GM10248 (cell line): ENCODE measurements at places on chromosomes 11 and 22.

DNA sequence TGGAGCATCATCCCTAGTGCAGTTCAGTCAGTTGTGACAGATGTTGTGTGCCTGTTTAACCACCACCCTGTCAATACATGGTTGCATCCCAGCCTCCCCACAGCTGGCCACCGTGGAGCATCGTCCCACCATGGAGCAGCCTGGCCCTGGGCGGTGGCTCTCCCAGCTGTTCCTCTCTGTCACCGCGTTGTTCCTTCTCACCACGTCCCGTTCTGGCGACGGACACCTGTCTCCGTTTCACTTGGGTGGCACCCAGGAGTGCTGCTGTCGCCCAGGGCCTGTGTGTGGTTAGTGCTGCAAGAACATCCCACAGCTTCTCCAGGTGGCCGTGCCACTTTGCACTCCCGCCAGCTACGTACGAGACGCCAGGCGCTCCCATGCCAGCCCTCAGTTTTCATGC, 26.5 kb downstream of the MUC6 start:
- DNase-seq, result no peak

- no peak for DNase-seq
Observed at GRCh38 chr11:70948855-70949531, 303.4 kb downstream of the SHANK2 start.

DNA sequence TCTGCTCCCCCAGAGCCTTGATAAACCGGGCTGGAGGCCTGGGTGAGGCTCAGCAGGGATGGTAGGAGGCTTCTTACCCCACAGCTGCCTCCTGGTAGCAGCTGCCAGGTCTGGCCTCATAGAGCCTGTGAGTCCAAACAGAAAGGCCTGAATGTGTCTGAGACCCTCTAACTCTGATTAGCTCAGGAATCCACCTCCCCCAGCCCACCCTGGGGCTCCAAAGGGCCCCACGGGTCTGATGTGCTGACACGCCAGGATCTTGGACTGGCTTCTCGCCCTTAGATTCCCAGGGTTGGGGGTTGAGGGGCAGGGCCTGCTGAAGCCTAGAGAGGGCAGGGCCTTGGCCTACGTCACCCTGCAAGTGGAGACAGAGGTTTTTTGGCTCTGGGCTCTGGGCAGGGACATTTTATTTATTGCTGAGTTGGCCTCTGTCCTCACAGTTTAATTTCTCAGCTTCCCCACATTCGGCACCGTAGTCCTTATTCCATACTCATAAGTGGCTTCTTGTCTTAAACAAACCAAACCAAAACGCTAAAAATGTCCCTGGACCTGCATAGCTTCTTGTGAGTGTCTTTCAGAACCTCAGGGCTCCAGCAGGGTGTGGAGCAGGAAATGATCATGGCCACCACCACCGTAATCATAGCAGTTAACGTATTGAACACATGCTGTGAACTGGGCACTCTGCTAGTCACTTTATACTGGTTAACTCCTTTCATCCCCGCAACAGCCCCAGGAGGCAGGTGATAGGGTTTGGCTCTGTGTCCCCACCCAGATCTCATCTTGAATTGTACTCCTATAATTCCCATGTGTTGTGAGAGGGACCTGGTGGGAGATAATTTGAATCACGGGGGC, 25.1 kb downstream of the KIAA1671 start:
- no peak for DNase-seq

- no peak for DNase-seq
Observed at GRCh38 chr22:35131525-35132000, 65.6 kb downstream of the ISX start.

- DNase-seq, result no peak
Observed at GRCh38 chr11:24082241-24082640, 414.6 kb upstream of the LUZP2 start.

DNA sequence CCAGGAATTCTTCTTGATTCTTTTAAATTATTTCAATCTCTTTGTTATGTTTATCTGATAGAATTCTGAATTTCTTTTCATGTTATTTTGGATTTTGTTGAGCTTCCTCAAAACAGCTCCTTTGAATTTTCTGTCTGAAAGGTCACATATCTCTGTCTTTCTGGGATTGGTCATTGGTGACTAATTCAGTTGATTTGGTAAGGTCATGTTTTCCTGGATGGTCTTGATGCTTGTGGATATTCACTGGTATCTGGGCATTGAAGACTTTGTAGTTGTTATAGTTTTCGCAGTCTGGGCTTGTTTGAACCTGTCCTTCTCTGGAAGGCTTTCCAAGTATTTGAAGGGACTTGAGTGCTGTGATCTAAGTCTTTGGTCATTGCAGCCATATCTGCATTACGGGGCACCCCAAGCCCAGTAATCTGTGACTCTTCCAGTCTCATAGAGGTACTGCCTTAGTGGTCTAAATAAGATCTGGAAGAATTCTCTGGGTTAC, 18.9 kb upstream of the INSC start:
- no peak for DNase-seq

DNA sequence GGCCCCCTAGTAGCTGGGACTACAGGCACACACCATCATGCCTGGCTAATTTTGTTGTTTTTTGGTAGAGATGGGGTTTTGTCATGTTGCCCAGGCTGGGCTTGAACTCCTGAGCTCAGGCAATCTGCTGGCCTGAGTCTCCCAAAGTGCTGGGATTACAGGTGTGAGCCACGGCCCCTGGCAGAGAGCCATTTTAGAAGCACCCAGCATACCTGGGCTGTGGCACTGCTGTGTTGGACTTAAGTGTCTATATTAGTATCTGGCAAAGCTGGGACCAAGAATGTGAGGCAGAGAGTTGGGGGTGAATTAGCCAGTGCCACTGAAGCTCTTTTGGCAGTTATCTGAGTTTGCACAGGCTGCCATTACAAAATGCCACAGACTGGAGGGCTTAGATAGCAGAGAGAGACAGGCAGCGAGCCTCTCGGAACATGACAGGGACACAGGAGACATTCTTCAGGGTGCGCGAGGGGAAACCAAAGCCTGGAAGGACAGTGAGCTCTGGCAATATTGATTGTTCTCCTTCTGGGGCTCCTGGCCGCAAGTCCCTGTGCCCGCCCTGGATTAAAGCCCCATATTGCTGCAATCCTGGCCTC, 87.7 kb upstream of the ALX4 start:
- DNase-seq, result no peak

GRCh38 chr11:8281266-8281665, 17.6 kb upstream of the LMO1 start:
- DNase-seq, result no peak

DNA sequence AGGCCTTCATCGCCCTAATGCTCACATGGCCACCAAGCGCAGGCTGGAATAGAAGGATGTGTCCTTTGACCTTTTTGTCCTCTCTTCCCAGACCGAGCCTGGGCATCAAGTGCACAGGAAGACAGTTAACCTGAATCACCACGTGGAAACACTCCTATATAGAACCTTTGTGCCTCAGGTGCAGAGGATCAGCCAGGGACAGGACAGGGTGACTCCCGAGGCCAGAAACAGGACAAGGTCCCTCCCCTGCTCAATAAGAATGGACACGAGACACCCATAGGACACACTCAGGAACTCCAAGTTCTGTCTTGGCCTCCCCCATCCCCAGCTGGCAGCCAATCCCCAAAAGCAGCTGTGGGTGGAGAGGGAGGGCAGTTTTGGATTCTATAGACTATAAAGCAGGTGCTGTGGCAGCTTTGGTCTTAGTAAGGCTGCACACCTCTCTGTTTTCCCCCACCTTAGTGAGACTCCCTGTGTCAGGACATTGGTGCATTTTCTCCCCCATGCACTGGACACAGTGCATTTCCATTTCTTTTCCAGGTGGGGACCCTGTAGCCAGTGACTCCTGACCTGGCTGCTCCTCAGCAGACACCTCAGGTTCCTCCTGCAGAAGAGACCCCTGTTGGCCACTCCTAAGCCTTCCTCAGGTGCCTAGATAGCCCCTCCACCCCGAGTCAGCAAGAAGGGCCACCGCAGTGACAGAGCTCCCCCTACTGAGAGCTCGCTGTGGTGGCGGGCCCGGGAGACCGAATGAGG, 43.6 kb upstream of the POU2AF1 start:
- DNase-seq, result peak; percentile 63

GRCh38 chr11:69433741-69434140, 47.7 kb upstream of the LINC01488 start:
- no peak for DNase-seq

DNA sequence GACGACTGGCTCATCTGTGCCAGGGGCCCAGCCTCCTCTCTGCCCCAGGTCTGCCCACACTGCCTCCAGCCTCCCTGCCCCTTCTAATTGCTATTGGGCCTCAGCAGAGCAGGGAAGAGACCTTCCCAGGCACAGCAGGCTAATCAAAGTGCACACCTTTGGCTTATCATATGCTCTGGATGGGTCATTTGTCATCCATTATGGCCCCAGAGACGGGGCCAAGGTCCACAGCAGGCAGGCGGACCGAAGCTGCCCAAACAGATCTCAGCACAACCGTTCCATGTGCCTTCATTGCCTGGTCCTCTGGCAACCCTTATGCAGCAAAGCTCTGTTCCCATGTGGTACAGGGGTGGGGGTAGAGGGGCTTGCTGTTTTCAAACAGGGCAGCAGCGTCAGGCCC, 66.6 kb downstream of the TP53I11 start:
- DNase-seq, result no peak

GRCh38 chr22:36587289-36588154, 58.6 kb upstream of the EIF3D start:
- DNase-seq, result no peak

DNA sequence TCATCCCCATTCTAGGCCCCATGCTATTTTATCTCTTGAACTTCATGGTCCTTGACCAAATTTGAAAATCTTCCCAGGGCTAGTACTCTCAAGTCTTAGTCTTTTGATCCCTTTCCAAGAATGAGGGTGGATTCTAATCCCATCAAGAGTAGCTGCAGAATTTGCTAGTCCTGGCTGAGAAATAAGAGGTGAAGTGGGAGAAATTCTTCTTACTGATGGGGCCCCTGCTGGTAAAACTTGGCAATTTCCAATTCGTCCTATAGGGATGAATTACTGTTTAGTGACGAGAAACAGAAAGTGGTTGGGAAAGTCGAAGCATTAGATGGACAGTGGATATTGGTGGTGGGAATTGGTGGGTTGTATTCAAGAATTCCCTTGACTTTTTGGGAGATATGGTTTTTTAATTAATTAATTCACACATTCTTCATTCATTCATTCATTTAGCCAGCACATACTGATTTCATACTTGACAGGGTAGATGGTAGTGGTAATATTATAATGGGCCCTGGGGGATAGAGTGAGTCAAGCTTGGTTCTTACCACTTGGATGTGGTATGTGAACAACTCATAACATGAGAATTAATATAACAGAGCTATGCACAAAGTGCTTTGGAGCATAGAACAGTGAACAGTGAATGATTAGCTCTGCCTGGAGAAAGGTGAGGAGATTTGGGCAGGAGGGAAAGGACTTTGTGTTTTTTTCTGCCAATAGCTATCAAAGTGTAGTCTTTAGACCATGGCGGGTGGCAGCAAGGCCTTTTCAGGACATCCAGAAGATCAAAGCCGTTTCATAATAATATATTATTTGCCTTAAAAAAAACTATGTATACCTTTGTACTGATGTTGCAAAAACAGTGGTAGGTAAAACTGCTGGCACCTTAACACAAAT, 103.8 kb downstream of the STIM1 start:
- no peak for DNase-seq

- DNase-seq, result no peak
Observed at GRCh38 chr22:42648017-42648367, 1.2 kb downstream of the CYB5R3 start.
